Activated CD4-positive, alpha-beta T cell treated with anti-CD3 and anti-CD28 coated beads for 48 hours (primary cell): ENCODE measurements at places on chromosomes 7 and 10.

DNA sequence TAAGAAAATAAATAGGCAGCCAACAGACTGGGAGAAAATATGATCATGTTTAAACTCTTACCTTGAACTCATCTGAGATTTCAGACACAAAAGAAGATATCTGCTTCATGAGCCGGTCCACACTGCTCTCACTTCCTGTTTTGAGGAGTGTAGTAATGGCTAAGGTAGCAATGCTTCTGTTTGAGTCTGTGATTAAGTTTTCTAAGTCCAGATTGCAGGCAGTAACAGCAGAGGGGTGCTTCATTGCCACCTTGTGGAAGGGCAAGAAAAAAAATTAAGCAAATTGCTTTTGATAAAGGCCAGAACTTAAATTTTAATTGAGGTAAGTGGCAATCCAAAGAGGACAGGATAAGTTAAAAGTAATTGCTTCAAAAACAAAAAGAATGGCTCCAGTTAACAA, 69.1 kb downstream of the MEST start:
- DNase-seq = peak; percentile 6

DNA sequence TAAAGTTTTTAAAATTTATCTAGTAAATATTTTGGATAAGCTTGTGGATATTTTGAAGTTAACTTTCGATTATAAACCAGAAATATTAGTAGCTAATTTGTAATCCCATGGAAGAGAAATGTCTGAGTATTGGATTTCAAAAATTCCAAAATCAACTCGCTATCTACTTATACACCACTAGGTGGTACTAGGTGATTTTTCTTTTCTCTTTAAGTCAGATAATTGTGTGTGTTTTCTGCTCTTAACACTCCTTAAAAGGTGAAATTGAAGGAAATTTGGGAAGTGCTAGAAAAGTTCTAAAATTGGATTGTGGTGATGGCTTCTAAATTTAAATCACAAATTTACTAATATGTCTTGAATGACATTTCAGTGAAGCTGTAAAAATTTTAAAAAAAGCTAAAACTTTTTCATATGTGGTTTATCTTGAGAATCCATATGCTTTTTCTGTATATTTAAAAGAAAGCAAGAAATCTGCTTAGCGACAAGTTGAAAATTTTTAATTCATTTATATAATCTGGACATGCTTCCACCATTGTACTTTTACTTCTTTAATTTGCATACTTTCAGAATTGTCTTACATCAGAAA, 90.2 kb downstream of the IPMK start:
- DNase-seq = no peak

- DNase-seq = no peak
Observed at GRCh38 chr7:20393616-20394015, 62.9 kb downstream of the ITGB8 start.

- no peak for DNase-seq
Observed at GRCh38 chr7:56491636-56492425, 375.6 kb upstream of the NUPR2 start.

DNA sequence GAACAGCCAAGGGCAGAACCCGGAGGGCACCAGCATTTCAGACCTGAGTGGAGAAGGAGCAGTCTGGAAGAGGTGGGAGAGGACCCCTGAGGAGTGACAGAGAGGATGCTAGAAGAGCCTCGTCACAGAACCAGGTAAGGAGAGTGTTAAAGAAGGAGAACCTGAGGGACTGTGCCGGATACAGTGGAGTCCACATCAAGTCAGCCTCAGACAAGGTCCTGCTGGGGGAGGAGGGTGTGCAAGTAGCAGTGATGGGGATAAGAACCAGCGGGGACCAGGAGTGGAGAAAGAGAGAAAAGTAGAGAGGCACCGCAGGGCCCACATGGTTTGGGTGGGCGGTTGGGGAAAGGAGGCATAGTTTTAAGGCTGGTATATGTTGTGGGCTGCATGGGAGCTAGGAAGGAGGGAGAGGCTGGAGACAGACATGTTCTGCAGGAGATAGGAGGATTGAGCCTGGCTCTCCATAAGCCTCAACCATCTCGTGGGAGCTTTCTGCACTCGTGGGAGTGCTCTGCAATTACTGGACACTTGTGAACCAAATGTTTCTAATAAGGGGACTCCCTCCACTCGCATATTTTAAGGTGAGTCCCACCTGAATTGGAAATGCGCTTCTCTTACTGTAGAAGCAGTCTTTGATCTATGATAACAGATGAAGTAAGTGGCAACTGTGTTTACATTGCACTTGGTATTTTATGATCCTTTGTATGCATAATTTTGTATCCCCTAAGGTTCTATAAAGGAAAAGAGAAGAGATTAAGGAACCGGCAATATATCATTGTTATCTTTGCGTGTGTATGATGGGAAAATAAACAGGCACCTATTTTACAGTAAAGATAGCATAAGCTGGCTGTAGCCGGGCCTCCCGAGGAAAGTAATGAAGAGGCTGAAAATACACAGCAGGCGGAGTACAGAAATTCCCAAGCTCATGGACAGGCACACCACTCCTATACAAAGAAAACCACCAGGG, 154.8 kb downstream of the ADAM12 start:
- DNase-seq = no peak

- no peak for DNase-seq
Observed at GRCh38 chr7:158063850-158064610, 523.6 kb downstream of the PTPRN2 start.

DNA sequence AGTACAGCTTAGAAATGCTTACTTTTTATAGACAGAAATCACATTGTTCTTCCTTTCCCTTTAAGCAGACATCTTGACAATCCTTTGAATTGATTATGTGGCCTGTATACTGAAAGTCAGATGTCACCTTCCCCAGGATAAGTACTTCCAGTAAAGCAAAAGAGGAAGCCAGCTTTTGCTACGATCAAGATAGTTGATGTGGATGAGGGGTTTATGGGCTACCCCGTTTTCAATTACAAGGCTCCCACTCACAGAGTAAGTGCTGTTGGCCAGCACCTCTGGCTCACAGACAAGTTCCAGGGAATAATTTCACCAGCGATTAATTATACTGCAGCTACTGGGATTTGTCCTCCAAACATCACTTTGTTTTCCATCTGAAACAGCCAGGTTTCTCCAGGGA, 95.1 kb upstream of the SAMD8 start:
- DNase-seq = no peak

DNA sequence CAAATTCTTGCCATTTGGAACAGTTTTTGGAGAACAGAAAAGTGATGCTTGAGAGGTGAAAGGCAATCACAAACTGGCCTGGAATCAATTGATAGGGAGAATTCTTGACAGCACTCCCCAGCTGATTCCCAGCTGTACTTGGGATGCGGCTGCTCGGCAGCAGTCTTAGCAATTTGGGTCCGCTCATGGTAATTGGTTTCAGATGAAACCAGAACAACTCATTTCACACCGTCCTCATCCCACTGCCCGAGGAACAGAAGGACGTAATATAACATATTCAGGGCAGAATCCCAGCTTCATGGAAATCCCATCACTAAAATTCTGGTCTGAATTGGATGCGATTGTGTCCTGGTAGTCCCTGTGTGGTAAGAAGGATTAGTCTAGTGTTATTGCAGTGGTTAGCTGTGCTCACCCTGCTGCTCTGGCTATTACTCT, 223.3 kb upstream of the FERD3L start:
- DNase-seq = no peak

DNA sequence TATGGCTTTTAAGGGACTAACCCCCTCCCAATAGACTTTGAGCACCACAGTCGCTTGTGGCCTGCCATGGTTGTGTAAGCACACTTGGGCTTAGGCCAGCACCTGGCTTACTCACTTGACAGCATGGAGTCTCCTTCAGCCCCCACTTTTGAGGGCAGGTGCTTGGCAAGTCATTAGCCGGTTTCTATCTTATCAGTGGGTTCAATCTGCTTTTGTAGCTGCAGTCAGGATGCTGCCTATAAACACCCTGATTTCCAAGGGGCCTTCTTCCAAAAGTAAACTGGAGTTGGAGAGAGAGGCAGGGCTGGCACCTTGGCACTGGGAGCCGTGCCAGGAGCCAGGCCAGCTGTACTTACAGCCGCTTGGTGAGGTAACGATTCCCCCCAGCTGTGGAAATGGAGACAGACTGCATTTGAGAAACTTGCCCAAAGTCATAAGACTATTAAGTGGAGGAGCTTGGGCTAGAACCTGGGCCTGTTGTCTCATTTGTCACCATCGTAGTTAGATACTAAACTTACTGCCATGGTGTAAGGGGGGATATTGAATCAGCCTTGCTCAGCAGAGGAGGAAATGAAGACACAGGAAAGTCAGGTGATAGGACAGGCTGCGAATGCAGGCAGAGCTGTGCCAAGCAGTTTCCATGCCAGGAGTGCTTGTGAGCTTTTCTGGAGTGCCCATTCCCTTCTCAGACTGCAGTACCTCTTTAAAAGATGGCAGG, 92.2 kb upstream of the EFCAB10 start:
- peak; percentile 12 for DNase-seq

GRCh38 chr7:26005683-26006410, 146.2 kb upstream of the NFE2L3 start:
- no peak for DNase-seq
